ENCODE measurements at places on chromosomes 2 and 18.

DNA sequence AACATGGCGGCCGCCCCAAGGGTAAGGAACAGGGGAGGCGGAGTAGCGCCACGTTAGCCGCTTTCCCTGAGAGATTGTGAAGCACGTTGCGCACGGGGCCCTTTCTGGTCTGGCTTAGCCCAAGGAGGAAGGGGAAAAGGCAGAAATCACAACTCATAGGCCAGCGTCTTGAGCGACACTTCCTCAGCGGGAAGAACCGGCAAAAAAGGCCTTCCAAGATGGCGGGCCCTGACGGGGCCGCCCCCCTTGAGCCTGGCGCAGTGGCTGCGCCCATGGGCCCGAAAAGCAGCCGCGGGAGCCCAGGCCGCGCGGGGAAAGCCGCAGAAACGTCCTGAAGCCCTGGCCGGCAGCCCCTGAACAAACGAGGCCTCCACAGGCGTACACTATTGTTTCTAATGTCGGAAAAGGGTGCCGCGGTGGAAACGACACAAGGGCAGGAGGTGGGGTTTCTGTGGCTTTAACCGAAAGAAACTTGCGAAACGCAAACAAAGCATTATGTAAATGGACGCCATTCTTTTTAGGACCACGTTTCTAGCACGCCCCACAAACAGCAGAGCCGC is 919 bp upstream of the PCBP1 start:
- peak; percentile 89 for DNase-seq

- no peak for DNase-seq
These were observed 84.7 kb downstream of the ZNF407 start for GRCh38 chr18:74682141-74682990.

DNA sequence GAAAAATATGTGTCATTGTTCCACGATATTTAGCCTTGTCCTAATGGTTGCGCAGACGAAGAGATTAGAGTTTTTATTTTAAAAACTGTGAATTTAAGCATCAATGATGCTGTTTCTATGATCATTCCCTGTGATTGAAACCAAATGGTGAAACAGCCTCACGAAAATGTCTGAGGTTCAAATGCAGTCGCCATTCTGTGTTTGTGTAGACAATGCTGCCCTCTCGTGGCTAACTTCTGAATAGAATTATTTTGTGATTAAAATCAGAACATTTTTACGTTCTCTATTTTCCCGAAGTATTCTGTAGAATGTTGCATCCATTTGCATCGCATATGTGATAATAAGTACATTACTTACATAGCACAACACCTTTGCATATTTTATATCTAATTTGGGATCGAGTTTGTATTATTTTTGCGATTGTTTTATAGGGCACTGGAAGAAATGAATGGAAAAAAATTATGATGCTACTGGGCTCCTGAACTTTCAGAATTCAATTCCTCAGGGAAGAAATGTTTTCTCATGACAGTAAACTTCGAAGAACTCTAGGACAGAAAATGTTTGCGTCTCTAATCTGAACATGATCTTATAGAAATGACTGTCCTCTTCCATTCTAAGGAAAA is 54.8 kb upstream of the CREB1 start:
- DNase-seq, result peak; percentile 72

GRCh38 chr2:11602563-11603204 is 67.3 kb downstream of the NTSR2 start:
- DNase-seq, result no peak

- no peak for DNase-seq
These were observed 88.7 kb downstream of the ACVR1 start for GRCh38 chr2:157787364-157787938.

GRCh38 chr2:65121-65520 is 18.8 kb upstream of the FAM110C start:
- no peak for DNase-seq

DNA sequence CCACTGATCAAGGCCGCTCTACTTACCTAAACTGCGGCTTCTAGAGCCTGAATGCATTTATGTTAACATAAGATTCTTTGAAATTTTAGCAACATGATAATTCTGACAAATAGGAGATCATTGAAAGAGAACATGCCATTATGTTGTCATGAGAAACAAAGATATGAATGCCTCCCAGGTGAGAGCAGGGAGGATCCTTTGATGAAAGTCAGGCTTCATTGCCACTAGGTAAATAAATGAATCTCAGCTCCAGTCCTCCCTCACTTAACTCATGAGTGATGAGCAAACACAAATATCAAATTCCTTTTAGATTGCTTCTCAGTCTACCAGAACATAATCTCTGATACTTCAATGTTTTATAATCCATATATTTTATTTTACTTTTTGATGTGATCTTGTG is 463.2 kb upstream of the CDH7 start:
- DNase-seq, result no peak

DNA sequence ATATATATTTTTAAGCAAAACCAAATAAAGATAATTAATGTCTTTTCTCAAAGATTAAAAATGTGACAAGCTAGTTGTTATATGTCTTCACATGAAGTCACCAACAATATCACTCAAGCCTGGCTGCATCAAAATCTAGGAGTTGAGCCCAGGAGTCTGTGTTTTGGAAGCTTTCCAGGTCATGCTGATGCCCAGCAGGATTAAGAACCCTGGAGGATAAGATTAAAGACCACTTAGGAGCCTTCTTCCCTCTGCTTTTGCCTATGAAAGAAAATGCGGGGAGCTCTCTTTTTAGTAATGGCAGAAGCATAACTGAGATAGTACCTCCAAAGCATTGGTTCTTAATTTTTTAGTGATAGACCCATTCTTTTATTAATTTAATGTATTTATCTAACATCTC is 157.4 kb downstream of the ASXL3 start:
- no peak for DNase-seq

DNA sequence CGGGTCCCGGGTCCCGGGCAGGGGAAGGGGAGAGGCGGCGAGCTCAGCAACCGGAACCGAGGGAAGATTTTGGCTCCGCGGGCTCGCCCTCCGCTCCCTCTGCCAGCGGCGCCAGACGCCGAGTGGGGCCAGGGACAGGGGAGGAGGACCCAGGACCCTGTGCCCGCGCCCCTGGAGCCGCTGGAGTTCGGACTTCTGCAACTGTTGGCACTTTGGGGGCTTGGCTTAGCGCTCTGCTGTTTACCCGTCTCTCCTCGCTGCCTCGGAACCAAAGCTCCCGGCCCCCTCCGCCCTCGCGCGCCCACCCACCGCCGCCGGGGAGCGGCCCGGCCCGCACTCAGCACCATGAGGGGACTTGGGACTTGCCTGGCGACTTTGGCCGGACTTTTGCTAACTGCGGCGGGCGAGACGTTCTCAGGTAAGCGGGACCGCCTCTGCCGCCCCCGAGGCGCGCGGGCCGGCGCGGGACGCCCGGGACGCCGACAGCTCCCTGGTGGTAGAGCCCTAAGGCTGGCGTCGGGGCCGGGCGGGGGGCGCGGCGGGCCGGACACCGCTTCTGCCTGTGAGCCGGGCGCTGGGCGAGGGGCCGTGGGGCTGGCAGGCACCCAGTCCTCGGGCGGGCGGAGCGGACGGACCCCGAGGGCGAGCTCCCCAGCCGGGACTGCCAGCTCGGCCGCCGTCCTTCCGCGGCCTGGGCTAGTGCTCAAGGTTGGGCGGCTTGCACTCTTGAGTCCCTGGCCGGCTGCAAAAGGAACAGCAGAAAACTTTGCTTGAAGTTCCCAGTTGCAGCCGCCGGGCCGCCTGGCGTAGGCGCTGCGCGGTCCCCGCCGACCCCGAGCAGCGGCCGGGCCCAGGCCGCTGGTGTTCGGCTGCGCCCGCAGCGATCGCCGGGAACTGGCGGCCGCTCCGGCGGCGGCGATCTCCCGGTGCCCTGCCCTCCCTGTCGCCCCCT is 634 bp downstream of the PTPRM start:
- peak; percentile 17 for DNase-seq

- no peak for DNase-seq
These were observed 109.8 kb downstream of the UPP2 start for GRCh38 chr2:158211502-158211901.

DNA sequence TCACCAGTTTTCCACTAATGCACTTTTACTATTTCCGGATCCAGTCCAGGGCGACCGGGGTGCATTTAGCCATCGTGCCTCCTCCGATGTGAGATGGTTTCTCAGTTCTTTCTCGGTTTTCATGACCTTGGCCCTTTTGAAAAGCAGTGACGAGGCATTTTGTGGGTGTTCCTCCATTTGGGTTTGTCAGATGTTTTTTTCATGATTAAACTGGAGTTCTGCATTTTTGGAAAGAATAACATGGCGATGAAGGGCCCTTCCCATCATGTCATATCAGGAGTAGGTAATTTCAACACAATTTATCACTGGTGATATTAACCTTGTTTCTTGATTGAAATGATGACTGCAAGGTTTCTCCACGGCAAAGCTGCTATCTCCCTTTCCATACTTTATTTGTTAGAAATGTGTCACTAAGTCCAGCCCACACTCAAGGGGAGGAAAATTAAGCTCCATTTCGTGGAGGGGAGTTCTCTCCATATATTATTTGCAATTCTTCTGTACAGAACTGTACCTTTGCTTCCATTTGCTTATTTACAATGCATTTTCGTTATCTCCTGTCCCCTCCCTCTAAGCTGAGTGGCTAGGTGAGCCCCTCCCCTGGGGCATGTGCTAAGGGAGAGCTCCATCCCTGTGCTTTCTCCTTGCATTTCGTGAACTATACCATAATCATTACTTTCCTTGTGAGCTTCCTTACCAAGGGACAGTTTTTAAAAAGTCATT is 8.9 kb upstream of the KLF11 start:
- no peak for DNase-seq

- no peak for DNase-seq
These were observed 483.1 kb upstream of the CHST9 start for GRCh38 chr18:27668158-27668557.

GRCh38 chr2:29123617-29124349 is 8.6 kb downstream of the CLIP4 start:
- no peak for DNase-seq

DNA sequence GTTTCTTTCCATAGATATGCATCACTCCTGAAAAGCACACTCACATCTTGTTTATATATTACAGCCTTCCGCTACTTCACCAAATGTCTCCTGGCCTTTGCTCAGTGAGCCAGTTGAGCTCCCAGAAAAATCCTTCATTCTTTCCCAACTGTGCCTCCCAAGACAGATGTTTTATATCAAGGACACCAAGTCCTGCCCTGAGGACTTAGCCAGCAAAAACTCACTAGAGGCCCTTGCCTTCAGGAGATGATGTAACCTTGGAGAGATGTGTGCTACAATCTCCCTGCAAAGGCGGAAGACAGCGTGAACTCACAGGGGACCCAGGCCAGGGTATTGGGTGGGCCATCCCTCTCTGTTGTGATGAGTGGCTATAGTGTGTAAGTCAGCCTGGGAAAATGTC is 86.1 kb upstream of the CTAGE1 start:
- DNase-seq, result no peak

- DNase-seq, result no peak
These were observed 9.3 kb upstream of the MTCL1 start for GRCh38 chr18:8695932-8696517.

- DNase-seq, result no peak
These were observed 227.7 kb downstream of the RND3 start for GRCh38 chr2:150259746-150260145.

- DNase-seq, result no peak
These were observed 760.0 kb upstream of the FSHR start for GRCh38 chr2:49914281-49914680.

GRCh38 chr18:46260016-46260878 is 156.1 kb downstream of the HAUS1 start:
- DNase-seq, result no peak

DNA sequence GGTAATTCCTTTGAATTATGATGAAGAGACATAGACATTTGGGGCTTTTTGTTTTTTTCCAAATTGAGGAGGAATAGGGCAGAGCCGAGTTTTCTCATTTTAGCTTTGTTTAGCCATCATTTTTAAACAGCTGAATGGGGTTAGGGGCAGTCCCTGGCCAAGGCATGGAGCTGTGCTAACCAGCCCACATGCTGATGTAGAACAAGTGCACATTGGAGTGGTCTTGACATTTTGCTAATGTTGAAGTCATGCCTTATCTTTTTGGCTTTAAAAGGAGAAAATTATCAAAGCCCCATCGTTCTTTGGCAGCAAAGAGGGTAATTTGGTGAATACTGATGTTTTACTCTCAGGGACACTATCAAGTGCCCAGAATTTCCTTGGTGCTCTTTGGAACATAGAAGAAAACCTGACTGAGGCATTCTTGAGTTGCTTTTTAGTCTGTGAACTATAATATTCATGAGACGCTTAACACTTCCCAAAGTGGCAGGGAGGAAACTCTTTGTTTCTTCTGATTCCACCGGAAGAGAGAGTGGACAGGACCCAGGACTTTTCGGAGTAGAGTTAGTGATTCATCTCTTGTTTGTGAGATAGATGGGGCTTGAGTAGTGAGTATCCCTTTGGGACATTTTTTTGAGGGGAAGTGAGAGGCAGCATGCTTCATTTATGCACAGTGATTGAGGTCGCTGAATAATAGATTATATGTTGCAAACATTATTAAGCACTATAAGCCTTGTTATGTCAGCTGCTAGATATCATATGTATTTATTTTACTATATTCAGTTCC is 45.0 kb downstream of the MTA3 start:
- no peak for DNase-seq

GRCh38 chr2:157443795-157444640 is at the start of gene CYTIP:
Gene CYTIP, minus strand, starts transcription at chr2:157444089. Its CDS starts 69 bp downstream, at chr2:157444020.
- peak; percentile 92 for DNase-seq

- no peak for DNase-seq
These were observed 19.4 kb downstream of the CFLAR start for GRCh38 chr2:201135386-201135785.

- DNase-seq, result no peak
These were observed 22.4 kb upstream of the REV1 start for GRCh38 chr2:99512181-99512591.

- no peak for DNase-seq
These were observed 65.8 kb upstream of the ATL2 start for GRCh38 chr2:38442643-38443541.

Measured in activated CD4-positive, alpha-beta T cell treated with anti-CD3 and anti-CD28 coated beads, Interleukin-2, Interleukin-6, amounts not matched to agents 100 ng/mL and 50 ng/mL, durations not matched to agents 16 hours and 8 hours (primary cell).